ENCODE measurements at places on chromosomes 5 and 9. TPM values are rescaled to one million over a fixed set of nuclear protein-coding genes. Genes with fewer than 3 reads are reported as not detected.

The LHFPL2 gene
- 35.5 TPM for total RNA-seq

The STPG3 gene
- not detected for total RNA-seq

The EDIL3 gene
- 27.5 TPM for total RNA-seq

The GFI1B gene
- total RNA-seq: 1.3 TPM

The FREM1 gene
- total RNA-seq: 1.1 TPM

The CYLC2 gene
- total RNA-seq: not detected

The HTR4 gene
- 7.5 TPM for total RNA-seq

The FOXD4L4 gene
- total RNA-seq: 0.30 TPM

The FOXD4L3 gene
- not detected for total RNA-seq

The C5orf58 gene
- total RNA-seq: not detected

The KIF20A gene
- 35.7 TPM for total RNA-seq

The MYMK gene
- total RNA-seq: not detected

The TIMD4 gene
- total RNA-seq: 2.8 TPM

GRCh38 chr5:100560860-100561259, 25.7 kb downstream of the FAM174A start:
- DNase-seq: no peak

DNA sequence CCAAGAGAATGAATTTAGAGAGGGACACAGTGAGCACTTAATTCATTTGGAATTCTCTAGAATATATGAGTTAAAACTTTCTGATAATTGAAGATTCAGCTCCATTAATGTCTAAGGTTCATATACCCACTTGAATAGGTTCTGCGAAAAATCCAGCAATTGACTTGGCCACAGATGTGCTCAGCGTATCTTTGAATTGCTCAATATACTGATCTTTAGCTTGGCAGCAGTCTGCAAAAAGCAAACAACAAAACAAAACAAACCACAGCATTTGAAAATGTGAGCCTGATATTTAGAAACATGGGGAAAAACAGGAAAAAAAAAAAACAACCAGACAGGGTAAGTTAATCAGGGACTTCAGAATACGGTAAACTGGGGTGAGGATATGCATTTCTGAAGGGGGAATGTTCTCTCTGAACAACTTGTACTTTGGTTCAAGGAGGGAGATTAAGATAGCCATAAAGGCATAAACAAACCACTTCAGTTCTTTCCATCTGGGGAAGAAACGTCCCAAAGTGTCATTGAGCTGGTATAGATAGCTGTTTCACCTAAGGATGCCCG, 21.4 kb downstream of the AGXT2 start:
- DNase-seq: no peak

- DNase-seq: peak; percentile 69
Measured at GRCh38 chr5:69454460-69455249, 37.9 kb upstream of the OCLN start.

DNA sequence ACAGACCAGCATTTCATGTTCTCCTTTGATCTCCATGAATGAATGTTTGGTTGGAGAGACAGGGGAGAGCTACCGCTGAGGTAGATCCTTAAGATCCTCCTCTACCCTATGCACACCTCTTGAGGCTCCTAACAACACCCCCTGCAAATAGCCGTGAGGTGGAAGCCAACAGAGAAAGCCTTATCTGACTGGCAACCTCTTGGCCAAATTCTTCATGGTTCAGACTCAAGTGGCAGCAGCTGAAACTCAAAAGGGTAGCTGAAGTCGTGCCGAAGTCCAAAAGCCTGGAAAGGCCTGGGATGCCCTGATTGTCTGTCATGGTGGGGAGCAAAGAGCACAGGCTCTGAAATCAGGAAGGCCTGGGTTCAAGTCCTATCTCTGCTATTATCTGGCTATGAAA, 184.9 kb downstream of the SEC61B start:
- no peak for DNase-seq

- DNase-seq: no peak
Measured at GRCh38 chr9:95725045-95725444, 150.4 kb upstream of the ERCC6L2 start.

DNA sequence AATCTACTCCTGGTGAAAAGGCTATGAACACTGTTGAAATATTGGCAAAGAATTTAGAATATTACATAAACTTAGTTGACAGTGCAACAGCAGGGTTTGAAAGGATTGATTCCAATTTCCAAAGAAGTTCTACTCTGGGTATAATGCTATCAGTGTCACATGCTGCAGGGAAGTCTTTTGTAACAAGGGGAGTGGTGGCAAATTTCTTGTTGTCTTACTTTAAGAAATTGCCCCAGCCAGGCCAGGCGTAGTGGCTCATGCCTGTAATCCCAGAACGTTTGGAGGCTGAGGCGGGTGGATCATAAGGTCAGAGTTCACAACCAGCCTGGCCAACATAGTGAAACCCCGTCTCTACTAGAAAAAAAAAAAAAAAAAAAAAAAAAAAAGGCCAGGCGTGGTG, 86.3 kb upstream of the OTULINL start:
- DNase-seq: no peak

DNA sequence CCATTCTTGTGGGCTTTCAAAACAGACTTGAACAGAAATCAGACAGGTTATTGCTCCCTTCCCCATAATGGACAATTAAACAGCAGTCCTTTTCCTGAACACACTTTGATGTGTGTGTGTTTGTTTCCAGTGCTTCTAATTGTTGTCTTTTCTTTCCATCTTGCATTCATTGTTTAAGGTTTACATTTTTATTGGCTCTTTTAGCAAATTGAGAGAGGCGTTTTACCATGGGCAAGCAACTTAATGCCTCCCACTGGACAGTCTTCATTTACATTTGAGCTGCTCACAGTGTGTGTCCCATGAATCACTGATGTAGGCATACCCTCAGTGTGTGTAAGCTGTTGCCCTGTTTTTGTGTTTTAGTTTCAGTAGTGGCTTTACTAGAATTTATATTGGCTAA, 25.0 kb downstream of the WDR36 start:
- no peak for DNase-seq

- DNase-seq: peak; percentile 22
Measured at GRCh38 chr5:50711280-50711679, 44.8 kb downstream of the PARP8 start.

GRCh38 chr5:169048181-169049125, 252.5 kb downstream of the SLIT3 start:
- DNase-seq: no peak

DNA sequence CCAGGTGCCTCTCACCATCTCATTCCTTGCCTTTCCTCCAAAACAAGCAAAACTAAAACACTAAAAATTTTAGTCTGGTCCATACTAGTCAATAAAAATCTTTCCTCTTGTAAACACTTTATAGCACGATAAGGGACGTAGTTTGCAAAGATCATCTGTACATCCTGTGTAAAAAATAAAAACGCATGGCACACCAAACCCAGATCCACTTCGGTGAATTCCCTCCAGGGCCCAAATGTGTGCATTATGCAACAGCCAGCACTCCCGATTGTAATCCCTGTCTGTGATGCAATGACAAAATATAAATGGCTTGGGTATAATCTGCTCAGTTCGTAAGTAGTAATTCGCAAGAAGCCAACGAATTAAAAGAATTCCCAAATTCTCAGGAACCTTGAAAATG, 1.4 kb downstream of the FAM169A start:
- no peak for DNase-seq

- DNase-seq: no peak
Measured at GRCh38 chr5:145362266-145362665, 472.9 kb downstream of the PRELID2 start.

GRCh38 chr9:2816476-2817141, 27.3 kb downstream of the PUM3 start:
- DNase-seq: peak; percentile 32

DNA sequence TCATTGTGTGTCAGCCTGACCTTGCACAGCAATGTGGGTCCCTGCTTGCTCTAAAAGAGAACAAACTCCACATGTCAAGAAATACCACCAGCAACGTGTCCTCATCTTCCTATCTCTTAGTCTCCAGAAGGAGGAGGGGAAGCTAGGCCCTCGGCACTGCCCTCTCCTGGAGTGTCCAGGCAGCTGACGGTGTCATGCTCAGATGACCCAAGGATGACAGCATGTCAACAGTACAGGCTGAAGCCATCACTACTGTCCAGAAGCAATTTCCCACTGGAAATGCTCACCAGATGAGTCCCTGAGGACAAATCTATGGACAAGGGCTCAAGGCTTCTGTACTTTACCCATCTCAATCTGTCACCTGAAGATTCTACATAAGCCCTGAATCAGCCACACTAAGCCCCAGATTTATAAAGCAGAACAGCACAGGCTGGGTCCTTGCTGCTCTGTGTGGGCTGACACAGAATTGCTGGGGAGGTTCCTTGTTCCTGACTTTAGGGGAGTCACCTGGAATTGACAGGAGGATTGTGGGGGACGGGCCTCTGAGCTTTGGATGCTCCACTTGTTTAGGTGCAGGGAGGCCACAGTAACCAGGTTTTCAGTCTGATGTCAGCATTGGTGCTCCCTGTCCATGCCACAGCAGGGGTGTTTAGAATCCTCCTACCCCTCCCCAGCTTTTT, 210.2 kb downstream of the DAB2IP start:
- peak; percentile 36 for DNase-seq

- no peak for DNase-seq
Measured at GRCh38 chr5:88839238-88839637, 43.7 kb downstream of the MEF2C start.

- no peak for DNase-seq
Measured at GRCh38 chr5:53339962-53340540, 140.4 kb upstream of the FST start.

DNA sequence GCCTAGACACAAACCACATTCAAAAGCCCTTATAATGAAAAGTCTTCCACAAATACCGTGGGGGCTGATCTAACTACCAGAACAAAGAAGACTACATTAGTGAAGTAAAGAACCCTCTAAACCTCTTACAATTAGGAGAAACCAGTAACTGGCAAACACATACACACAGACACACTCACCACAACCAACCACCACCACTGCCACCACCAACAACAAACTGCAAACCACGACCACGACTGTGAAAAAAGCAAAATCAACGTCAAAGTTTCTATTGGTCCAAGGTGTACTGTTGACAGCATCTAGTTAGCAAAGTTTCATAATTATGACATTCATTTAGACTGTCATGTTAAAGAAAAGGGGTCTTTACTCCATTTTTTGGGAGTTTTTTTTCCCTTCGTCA, 2.7 kb downstream of the CDO1 start:
- no peak for DNase-seq

DNA sequence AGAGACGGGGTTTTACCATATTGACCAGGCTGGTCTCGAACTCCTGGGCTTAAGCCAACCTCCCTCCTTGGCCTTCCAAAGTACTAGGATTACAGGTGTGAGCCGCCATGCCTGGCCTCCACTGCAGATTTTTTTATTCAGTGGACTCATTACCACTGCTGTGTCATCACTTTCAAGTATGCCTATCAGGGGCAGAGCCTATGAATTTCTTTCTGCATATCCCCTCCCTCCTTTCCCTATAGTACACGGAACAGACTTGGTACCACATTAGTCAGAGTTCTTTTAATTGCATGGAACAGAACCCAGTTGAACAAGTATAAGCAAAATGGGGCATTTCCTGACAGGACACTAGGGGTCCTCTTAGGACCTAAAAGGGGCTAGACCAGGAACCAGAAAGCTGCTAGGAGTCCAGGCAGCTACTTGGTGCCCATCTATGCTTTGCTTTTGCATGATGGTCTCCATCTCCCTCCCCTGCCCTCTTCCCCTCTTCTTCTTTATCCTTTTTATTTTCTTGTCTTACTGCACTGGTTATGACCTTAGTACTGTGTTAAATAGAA, 5.8 kb downstream of the BSPRY start:
- DNase-seq: no peak

DNA sequence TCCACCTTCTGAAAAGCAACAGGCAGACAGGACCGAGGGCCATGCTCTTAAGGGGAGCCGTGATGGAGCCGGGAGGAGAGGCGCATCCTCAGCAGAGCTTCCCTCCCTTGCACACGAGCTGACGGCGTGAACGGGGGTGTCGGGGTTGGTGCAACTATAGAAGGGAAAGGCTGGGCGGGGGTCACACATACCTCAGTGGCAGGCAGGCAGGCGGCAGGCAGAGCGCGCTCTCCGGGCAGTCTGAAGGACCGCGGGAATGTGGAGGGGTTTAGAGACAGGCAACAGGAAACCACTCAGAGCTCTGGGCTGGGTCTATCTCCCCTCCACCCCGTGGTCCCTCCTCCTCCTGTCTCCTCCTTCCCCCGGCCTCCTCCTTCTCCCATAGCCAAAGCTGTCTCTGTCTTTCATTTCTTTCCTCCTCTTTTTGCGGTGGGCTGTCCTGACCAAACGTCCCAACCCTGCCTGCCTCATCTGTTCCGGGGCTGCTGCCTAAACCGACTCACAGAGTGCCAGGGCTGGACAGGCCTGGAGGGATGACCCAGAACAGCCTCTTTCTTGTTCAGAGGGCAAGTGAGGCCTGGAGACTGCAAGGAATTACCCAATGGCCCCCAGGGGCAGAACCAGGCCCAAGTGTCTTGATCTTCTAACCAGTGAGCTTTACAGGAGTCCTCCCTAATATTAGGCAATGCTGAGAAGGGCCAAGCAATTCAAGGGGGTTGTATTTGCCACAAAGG, at the start of gene SPARC:
Gene SPARC, minus strand, starts transcription at position 242 of the 734 bp plus-strand sequence. CDS start 10,727 bp downstream, outside the sequence.
- DNase-seq: peak; percentile 58

DNA sequence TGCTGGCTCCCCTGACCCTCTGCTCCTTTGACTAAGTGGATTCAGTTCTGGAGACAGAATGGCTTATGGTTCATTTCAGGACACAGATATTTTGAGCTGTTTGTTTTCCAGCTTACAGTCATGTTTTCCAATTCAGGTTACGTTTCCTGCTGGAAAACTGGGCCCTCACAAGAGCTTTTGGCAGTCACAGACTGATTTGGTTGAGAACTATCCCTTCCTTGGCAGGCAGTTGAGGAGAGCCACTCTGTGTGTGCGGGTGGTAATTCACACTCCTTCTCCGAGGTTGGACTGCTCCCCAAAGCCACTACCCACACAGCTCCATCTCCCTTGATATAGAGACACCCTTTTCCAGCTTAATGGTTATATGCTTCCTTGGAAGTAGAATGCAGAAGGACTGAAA, 534.5 kb downstream of the TMEM38B start:
- DNase-seq: no peak

DNA sequence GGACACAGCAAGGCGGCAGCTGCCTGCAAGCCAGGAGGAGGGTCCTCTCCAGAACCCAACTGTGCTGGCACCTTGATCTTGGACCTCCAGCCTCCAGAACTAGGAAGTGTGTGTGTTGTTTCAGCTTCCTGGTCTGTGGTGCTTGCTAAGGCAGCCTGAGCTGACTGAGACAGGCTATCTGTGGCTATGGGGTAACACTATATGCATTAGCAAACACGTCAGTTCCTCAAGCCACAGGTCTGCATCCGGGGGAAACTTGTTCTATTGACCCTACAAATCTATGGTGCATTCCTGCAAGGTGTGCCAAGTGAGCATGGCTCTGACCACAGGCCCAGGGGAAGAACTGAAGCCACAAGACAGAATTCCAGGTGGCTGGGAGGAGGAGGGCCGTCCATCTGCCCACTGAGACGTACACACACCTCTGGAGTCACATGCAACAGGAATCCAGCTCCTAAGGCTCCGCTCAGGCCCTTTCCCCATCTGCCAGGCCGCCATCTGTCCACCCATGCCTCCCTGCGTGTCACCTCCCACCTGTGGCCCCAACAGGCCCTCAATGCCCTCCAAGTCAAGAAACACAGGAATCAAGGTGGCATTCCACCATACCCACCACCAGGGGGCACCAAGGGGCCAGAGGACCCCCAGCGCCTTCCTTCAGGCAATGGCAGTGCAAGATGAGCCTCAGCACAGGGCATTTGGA, 174.9 kb downstream of the ROR2 start:
- peak; percentile 68 for DNase-seq

Measured in colonic mucosa (tissue), 4 donors.